ENCODE measurements at places on chromosomes 7 and 10.

- DNase-seq: no peak
Measured at GRCh38 chr7:106887421-106887820, 22.3 kb downstream of the PIK3CG start.

- DNase-seq: no peak
Measured at GRCh38 chr10:63416376-63416775, 49.4 kb downstream of the JMJD1C start.

DNA sequence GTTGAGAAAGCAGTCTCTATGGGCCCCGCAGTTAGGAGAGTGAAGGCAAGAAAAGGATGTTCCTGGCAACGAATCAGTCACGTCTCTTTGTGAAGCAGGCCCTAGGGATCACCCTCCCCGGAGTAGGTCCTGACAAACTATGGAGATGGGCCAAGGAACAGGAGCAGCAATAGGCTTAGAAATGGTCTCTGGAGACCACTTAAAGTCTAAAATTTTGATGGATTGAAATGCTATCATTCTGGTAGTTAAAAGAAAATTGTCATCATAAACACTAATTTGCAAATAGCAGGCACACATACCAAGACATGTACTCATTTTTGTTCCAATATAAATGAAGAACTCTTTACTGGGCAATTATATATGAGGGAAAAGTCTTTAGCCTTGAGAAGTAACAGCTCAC is 123.5 kb downstream of the ITGB8 start:
- no peak for DNase-seq

DNA sequence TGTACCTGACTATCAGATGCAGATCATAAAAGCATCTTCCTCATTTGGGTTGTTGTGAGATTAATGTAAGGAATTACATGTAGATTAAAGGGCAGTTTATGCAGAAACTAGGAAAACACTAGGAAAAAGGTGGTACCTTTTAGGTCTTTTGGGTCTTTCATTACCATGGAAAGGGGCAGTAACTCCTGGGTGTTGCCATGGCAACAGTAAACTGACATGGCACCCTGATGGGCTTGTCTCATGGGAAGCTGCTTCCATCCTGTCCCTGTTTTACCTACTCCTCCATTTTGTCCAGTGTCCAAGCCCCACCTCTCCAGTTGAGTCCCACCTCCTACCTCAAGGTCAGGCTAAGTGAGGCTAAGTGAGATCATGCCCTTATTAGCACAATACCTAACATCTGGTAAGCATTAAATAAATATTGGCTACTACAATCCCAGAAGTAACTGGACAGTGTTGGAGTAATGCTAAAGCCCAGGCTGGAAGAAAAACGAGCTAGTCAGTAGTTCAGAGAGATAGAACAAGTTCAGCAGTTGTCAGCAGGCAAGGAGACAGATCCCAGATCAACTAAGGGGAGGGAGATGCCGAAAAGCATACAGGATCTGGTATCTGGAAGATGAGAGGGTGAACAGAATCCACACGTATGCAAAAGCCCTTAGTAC is 240.0 kb upstream of the AUTS2 start:
- DNase-seq: no peak

- no peak for DNase-seq
Measured at GRCh38 chr10:34181553-34182300, 633.4 kb downstream of the PARD3 start.

- no peak for DNase-seq
Measured at GRCh38 chr7:158264881-158265742, 322.5 kb downstream of the PTPRN2 start.

GRCh38 chr7:5679813-5680473 is 101.5 kb downstream of the RNF216 start:
- no peak for DNase-seq

DNA sequence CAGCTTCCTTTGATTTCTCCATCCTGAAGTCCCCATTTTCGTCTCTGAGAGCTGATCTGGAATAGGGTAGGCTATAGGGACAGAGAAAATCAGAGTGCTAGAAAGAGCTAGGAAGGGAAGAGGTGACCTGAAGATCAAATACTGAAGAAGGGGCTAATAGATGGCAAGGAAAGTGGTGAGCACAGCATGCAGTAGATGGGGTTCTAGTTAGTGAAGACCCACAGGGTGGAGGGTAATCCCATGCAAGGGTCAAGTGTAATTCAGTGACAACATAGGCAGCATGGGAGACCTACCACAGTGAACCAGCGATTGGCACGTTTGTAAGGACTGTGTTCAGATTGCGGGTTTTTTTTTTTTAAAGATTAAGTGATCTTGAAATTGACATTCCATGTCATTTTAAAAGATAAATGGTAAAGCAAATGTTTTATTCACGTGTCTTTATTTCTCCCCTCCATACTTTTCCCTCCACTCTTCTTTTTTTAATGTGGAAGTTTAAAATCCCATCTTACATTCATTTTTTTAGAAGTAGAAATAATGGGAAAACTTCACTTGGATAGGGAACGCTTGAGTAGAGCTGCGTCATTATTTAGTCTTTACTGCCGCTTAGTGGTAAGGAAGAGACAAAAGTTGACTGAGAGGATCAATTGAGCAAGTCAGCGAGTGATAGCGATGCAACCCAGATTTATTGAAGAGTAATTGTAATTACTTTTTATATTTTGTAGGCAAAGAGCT is 21.0 kb upstream of the ABI1 start:
- no peak for DNase-seq

- DNase-seq: no peak
Measured at GRCh38 chr10:23558361-23558799, 119.5 kb downstream of the OTUD1 start.

- DNase-seq: no peak
Measured at GRCh38 chr7:154503962-154504550, 451.9 kb downstream of the DPP6 start.

- DNase-seq: no peak
Measured at GRCh38 chr7:51456431-51457060, 139.9 kb upstream of the COBL start.

GRCh38 chr10:33772370-33773252 is 438.1 kb upstream of the NRP1 start:
- no peak for DNase-seq

DNA sequence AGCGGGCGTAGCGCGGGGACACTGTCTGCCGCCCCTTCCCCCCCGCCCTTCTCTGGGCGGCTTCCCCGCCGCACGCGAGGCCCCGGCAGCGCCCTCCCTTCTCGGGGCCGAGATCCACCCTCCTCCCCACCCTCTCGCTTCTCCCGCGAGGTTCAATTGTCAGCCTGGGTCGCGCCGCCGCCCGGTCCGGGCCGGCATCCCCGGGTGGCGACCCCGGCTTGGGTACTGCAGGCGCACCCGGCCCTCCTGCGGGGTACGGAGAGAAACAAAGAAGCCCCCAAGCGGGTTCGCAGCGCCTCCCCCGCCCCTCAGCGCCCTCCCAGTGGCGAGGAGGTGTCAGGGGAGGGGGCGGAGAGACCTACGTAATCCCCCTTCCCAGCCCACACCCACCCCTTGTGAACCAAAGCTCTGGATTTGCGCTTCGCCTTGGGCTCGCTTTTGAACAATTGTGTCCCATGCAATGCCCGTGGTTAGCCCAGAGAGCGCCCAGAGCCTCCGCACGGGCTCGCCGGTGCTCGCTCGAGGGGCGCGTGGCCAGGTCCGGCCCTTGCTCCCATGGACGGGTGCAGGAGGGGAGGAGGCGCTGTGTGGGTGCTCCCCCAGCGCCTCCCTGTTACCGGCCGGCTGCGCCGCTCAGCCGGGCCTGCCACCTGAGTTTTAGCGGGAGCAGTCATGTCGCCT is 634 bp downstream of the HECW1 start:
- no peak for DNase-seq

DNA sequence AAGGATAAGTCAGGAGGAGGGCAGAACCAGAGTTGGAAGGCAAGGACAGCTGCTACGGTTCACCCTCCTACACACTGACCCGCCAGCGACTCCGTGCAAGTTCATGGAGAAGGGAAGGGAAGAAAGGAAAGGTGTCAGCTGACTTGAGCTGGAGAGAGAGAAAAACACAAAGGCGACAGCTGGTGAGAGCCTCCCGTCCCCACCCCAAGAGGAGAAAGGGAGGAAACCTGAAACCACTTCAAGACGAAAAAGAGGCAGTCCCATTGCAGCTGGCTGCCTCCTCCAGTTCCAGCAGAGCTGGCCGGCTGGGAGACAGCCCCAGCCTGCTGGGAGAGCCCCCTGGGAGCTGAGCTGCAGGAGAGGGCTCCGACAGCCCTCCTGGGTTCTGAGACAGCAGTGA is 75.2 kb downstream of the PARD3 start:
- no peak for DNase-seq

GRCh38 chr10:66457629-66458028 is 468.2 kb upstream of the LRRTM3 start:
- DNase-seq: no peak

DNA sequence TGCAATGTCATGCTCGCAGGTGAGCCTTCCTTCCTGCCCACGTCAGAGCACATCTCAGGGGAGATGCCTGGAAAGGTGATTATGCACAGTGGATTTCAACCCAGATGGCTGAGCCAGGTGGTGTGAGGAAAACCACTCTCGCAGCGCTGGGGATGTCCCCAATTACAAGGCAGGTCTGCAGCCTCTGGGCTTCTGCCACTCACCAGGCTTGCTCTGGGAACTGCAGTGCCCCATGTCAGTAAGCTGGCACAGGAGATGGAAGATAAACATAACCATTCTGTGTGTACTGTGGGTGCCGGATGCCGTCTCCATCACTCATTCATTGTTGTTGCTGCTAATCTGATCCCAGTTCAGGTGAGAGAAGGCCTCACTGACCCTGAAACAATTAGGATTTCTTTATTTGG is 222.9 kb upstream of the PITRM1 start:
- no peak for DNase-seq

- no peak for DNase-seq
Measured at GRCh38 chr7:1569016-1569415, 816 bp downstream of the PSMG3 start.

GRCh38 chr7:148242294-148242821 is 348.2 kb upstream of the C7orf33 start:
- DNase-seq: no peak

DNA sequence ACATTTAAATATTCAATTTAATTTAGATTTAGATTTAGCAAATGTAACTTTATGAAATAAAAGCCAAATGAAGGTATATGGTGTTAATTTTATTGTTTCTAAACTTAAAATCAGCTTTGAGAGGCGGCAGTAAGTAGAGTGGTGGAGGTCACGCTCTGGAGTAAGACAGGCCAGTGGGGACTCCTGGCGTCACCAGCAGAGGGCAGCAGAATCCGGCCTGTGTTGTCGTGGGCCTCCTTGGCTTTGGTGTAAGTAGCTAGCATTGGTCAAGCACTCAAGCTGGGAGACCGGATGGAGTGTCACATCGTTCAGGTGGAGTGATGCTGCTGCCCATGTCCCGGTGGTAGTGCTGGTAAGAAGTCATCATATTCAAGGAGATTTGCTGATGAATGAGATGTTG is 98.7 kb upstream of the DNAJB6 start:
- no peak for DNase-seq

- no peak for DNase-seq
Measured at GRCh38 chr10:12513775-12514673, 164.7 kb downstream of the CAMK1D start.

DNA sequence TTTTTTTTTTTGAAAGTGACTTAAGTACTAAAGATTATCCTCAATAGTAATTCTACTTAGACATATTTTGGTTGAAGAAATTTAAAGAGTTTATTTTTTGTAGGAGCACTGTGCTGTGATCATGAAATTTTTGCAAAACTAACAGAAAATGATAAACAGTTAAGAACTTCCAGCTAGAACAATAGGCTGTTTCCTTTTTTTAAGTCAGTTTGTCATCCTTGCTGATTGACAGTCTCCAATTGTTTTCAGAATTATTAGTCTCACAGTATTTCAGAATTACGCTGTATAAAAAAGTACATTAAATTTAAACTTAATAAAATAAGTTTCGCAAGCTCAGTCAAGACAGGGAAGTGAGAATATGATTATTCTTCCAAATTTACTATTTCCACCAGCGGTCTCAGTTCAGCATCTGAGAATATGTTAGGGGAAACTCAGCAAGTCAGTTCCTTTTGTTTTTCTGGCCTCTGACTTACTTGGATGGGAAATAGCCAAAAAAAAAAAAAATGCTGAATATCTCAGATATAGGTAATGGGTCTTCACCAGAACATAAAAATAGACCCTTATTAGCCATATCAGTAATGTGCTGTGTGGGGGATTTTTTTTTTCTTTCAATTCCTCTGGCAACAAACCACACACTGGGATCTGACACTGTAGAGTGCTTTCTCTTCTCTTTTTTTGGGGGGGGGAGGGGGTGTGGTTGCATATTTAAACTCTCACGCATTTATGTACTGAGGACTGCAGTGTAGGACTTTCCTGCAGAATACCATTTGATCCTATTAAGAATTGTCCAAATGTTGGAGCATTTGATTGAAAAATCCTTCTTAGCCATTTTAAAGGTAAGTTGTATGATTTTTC is at the start of gene CD36:
TSS of gene CD36 (plus strand) at position 732 of the 855 bp plus-strand sequence. CDS start 8,099 bp downstream, outside the sequence.
- DNase-seq: no peak

- no peak for DNase-seq
Measured at GRCh38 chr10:36802490-36803153, 322.8 kb upstream of the ANKRD30A start.

DNA sequence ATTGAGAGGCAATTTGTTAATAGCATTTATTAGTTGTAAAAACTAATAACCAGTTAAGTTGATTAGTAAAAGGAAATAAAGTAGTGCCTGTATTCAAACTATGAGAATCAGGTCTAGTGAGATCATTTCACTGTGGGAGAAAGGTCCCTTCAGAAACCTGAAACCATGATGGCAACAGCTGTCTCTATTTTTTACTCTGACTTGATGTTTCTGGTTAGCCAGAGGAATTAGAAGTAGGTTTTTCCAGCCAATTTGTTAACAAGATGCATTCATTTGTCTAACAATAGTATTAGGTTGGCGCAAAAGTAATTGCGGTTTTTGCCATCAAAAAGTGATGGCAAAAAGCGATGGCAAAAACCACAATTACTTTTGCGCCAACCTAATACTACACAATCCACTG is 272.2 kb upstream of the YAE1 start:
- DNase-seq: no peak

DNA sequence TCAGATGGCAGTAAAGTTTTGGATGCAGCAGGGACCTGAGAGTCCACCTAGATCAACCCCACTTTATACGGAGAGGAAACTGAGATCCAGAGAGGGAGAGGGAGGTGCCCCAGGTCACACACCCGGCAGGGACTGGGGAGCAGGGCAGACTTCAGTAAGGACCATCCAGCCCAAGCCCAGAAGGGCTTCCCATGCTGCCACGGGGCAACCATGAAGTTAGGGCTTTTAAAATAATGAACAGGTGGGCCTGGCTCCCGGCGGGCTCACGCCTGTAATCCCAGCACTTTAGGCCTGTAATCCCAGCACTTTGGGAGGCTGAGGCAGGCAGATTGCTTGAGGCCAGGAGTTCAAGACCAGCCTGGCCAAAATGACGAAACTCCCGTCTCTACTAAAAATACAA is 98.5 kb downstream of the HIP1 start:
- no peak for DNase-seq

DNA sequence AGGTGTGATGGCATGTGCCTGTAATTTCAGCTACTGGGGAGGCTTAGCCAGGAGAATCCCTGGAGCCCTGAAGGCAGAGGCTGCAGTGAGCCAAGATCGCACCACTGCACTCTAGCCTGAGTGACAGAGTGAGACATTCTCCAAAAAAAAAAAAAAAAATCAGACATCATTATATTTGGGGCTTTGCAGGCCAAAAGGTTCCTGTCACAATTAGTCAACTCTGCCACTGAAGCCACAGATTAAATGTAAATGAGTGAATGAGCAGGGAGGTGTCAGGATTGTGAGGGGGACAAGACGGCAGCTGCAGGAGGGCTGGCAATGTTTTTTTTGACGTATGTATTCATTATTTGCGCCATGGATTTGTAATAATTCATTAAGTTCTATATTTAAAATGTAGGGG is 3.3 kb downstream of the ZNF33B start:
- DNase-seq: no peak

All from stimulated activated CD4-positive, alpha-beta T cell treated with anti-CD3 and anti-CD28 coated beads, Interleukin-2, amount 100 ng/mL, for 4 hours (primary cell).